ENCODE measurements at places on chromosomes 4 and X.
A peak's percentile ranks its signal among the peaks of the same experiment; 100 is the strongest.

- DNase-seq = no peak
Observed at GRCh38 chrX:47266643-47267042, 33.8 kb downstream of the USP11 start.

DNA sequence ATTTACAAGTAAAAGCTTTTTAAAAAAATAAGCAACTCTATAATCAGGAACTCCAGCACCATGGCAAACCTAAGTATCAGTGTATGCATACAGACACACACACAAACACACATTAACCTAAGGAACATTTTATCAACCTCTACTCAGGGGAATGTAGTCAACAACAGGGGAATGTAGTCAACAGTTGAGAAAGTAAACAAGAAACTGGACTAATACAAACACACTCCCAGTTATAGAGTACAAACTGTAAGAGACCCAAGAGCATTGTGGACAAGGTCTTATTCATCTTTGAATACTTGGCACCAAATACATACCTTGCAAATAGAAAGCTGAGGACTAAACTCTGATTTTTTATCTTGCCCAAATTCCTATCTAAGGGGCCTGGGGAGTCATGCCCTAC lies 36.2 kb downstream of the PAPSS1 start:
- no peak for DNase-seq

- DNase-seq = no peak
Observed at GRCh38 chr4:111905511-111905910, 239.7 kb upstream of the FAM241A start.

- no peak for DNase-seq
Observed at GRCh38 chr4:6194458-6195195, 5.7 kb downstream of the JAKMIP1 start.

GRCh38 chrX:150692831-150693724 lies at the start of gene MTMR1:
MTMR1 (plus strand) TSS chrX:150693396; CDS start chrX:150693531, 135 bp downstream.
- DNase-seq = peak; percentile 54

- no peak for DNase-seq
Observed at GRCh38 chr4:153823483-153823882, 34.6 kb upstream of the SFRP2 start.

- peak; percentile 56 for DNase-seq
Observed at GRCh38 chrX:103831803-103832544, at the start of gene RAB9B. RAB9B (minus strand) TSS chrX:103832257; CDS start chrX:103825784, 6,473 bp downstream.

DNA sequence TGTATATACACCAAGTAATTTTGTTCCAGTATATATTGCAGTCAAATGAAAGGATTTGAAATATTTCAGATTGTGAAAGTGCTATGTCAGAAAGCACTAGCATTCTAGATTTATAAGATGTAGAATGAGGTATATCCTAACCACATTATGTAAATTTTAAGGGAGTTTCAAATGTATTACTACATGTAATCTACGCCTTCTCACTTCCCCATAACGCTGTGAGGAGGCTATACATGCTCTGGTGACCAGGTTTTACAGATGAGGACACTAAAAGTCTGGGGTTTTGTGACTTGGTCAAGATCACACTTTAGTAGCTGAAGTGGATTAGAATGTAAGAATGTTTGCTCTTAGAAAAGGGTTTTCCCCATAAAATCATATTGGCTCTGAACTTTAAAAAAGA lies 8.1 kb downstream of the ENPEP start:
- DNase-seq = no peak

DNA sequence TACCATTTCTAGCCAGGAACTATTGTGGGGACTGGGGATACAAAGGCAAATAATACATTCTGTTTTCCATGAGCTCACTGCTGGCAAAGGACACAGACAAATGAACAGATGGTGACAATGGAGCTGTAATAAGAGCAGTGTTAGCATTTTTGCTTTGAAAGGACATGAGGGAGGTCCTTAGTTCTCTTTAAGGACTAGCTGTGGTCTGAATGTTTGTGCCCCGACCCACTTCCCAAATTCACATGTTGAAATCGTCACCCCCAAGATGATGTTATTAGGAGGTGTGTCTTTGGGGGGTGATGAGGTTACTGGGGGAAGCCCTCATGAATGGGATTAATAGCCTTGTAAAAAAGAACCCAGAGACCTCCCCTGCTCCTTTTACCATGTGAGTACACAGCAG lies 30.3 kb downstream of the CCNG2 start:
- no peak for DNase-seq

DNA sequence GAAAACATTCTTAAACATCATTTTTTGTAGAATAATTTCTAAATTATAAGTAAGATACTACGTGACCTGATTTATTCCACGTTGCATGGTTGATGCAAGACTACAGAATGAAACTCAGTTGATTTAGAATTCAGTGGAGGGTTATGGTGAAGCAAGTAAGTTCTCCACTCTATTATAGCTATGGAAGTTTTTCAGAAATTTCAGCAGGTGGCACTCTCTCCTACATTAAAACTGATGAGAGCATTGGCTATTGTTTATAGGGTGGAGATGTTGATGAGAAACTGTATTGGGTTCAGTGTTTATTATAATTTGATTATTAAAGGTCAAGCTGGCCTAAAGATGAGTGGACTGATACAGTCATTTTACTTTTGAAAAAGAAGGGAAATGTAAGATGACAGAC lies 88.0 kb downstream of the FNIP2 start:
- no peak for DNase-seq

- no peak for DNase-seq
Observed at GRCh38 chrX:108219949-108220601, 128.5 kb downstream of the ATG4A start.

GRCh38 chrX:46770817-46771163 lies 11.9 kb upstream of the SLC9A7 start:
- DNase-seq = no peak

DNA sequence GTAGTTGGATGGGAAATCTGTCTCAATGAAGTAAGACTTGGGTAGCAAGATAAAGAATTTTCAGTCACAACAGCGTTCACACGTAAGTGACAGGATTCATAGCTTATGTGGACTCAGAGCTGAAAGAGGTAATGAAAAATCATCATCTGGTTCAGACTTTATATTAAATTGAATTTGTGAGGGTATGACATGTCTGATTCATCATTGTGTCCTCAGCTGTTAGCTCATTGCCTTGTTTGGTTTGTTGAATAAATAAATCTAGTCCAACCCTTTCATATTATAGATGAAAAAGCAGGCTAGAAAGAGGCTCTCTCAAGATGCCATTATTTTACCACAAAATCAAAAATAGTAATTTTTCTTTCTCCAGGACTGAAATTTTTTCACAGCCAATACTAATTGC lies 2.7 kb upstream of the CYSLTR1 start:
- DNase-seq = no peak

GRCh38 chr4:15884666-15885065 lies 53.9 kb downstream of the FGFBP1 start:
- DNase-seq = no peak

- DNase-seq = no peak
Observed at GRCh38 chr4:19241895-19242294, 1009.8 kb upstream of the SLIT2 start.

DNA sequence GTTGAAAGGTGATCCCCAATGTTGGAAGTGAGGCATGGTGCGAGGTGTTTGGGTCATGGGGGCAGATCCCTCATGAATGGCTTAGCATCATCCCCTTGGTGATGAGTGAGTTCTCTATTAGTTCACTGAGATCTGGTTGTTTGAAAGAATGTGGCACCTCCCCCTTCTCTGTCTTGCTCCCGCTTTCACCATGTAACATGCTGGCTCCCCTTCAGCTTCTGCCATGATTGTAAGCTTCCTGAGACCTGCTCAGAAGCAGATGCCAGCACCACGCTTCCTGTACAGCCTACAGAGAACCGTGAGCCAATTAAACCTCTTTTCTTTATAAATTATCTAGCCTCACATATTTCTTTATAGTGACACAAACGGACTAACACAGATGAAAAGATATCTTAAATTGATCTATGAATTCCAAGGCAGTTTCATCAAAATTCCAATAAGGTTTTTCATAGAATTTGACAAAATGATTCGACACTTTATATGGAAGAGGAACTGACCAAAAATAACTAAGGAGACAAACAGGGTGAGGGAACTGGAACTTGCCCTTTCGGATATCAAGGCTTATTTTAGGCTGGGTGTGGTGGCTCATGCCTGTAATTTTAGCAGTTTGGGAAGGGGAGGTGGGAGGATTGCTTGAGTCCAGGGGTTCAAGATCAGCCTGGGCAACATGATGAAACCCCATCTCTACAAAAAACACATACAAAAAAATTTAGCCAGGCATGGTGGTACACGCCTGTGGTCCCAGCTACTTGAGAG lies 56.9 kb upstream of the OGT start:
- no peak for DNase-seq

- no peak for DNase-seq
Observed at GRCh38 chr4:7393601-7394575, 40.8 kb downstream of the PSAPL1 start.

DNA sequence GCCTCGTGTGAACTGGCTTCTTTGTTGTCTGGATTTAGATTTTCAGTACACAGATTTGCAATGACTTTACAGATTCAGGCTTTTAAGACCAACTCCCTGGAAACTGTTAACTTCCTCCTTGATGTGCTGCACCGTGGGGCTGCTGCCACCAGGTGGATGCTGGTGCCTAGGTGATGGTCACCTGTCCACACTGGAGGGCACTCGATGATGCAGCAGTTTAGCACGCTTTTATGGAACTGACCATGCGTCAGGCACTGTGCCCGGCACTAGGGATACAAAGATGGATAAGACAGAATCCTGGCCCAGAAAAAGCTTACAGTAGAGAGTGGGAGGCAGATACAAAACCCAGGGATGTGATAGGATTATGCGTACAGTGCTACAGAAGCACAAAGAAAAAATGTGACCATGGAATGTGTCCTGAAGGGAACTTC lies 180.7 kb downstream of the CEP135 start:
- no peak for DNase-seq

Measured in stimulated activated CD4-positive, alpha-beta T cell treated with anti-CD3 and anti-CD28 coated beads, Interleukin-2, amount 100 ng/mL, for 4 hours (primary cell).